ENCODE measurements at places on chromosomes 4 and X. TPM values are rescaled to one million over a fixed set of nuclear protein-coding genes. Genes with fewer than 3 reads are reported as not detected.

GRCh38 chrX:51148848-51149247 lies 183.8 kb upstream of the NUDT10 start:
- DNase-seq: no peak

DNA sequence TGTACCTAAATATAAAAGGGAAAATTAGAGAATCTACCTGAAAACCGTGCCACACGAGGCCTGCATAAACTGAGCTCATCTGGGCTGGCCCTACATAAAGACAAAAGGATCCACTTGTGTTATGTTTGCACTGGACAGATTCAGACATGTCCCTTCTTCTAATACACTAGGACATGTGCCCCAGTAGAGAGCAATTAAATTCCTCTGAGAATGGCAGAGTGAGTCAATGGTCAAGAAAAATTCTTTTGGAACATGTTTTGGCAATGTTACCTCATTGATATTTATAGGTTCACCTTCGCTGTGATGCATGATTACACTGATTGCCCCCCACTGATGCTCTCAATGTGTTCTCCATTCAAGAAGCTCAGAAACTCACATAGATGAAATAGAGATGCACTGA lies 95.2 kb downstream of the MANBA start:
- DNase-seq: no peak

The UGT8 gene
- 0.19 TPM for total RNA-seq

The SPANXA1 gene
- total RNA-seq: 0.09 TPM

GRCh38 chr4:168558599-168558998 lies 61.7 kb downstream of the PALLD start:
- DNase-seq: no peak

GRCh38 chr4:147943159-147943638 lies 211.3 kb downstream of the ARHGAP10 start:
- no peak for DNase-seq

DNA sequence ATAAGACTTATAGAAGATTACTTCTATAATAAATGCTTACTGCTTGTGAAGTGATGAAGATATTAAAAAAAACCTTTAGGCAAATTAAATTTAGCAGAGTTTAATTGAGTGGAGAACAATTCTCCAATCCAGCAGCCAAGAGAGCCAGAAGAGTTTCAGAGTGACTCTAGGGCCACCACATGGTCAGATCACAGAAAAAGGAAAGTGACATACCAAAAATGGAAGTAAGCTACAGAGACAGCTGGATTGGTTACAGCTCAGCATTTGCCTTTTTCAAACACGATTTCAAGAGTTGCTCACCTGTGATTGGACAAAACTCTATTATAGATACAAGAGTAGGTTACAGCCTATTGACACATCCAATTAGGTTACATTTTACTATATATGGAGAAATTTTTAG lies 79.0 kb upstream of the TRAM1L1 start:
- no peak for DNase-seq

- DNase-seq: no peak
These were observed 181.9 kb downstream of the CEP135 start for GRCh38 chr4:56130606-56131155.

- no peak for DNase-seq
These were observed 79.4 kb upstream of the SMIM10 start for GRCh38 chrX:134911348-134911747.

DNA sequence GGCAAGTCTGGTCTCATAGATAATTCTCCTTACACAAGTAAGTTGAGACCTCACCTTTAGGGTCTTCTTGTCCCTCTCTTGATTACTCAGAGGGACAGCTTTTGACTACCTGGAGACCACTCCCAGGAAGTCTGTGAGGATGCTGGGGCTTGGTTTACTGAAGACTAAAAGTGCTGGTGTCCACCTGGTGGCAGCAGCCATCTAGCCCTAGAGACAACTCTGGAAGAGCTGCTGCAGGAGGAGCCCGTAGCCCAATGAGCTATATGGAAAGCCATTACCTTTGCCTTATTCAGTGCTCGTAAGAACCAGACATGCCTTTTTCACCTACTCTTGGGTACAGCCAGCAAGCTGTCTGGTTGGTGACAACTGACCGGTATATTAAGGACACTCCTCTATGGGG lies 7.3 kb downstream of the FGFBP2 start:
- DNase-seq: no peak

The CLDN22 gene
- total RNA-seq: not detected

The TLL1 gene
- total RNA-seq: 0.24 TPM

The AWAT2 gene
- total RNA-seq: 0.05 TPM

The TFDP3 gene
- not detected for total RNA-seq

The FAM236C gene
- not detected for total RNA-seq

- no peak for DNase-seq
These were observed 47.4 kb downstream of the ASIC5 start for GRCh38 chr4:155818639-155819038.

DNA sequence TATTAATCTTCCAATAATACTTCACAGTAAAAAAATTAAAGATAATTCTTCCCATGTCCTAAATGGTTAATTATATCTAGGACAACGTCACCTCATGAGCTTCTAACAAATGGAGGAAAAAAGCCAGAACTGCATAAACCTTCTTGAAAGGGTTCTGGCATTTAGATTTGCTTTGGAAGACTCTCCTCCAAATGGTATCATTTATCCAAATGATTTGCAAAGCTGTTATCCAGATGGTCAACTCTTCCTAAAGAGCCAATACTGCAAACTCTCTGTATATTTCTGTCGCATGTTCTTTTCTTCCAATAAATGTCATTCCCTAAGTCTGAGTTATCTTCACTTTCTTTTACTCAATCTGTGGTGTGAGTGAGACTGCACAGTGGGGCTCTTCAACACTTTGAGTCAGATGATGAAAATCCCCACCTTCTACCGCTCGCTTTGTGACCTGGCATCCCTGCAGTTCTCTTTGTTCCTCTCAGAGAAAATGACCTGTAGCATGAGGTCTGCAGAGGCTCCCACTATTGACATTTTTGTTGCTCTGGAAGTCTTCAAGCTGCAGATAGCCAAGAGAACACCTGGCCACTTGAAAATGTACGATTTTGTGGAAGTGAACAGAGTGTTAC lies 52.9 kb downstream of the TMEM150C start:
- DNase-seq: no peak

The RIPPLY1 gene
- not detected for total RNA-seq

The GNRHR gene
- not detected for total RNA-seq

The SGCB gene
- 2.5 TPM for total RNA-seq

DNA sequence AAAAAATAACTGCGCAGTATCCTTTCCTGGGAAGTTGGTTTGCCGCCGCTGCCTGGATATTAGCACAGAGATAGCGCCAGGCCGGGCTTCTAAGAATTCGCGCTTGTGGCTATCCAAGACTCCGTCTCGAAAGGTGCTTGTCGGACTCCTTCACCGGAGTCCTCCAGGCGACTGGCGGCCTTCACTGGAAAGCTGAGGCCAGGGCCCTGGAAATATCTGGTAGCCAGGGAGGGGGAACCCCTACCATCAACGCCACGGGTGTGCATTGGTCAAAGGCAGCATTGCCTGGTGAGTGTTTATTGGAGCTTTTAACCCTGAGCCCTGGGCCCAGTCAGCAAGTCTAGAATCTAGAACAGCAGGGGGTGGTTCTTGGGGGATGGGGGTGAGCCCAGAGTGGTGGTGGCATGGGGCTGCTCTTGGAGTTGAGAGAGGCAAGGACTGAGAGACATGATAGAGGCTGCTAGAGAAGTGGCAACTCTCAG lies 577 bp upstream of the PIM2 start:
- no peak for DNase-seq

The PAGE5 gene
- 0.14 TPM for total RNA-seq

The TKTL1 gene
- total RNA-seq: 1.3 TPM

GRCh38 chrX:74292808-74293123 lies 11.2 kb upstream of the ZCCHC13 start:
- DNase-seq: no peak

The GABRB1 gene
- under 0.01 TPM for total RNA-seq

GRCh38 chr4:51998837-51999236 lies 21.3 kb downstream of the LRRC66 start:
- no peak for DNase-seq

The SOD3 gene
- 3.1 TPM for total RNA-seq

- DNase-seq: peak; percentile 0
These were observed 1222.4 kb upstream of the PRKX start for GRCh38 chrX:4935846-4936245.

DNA sequence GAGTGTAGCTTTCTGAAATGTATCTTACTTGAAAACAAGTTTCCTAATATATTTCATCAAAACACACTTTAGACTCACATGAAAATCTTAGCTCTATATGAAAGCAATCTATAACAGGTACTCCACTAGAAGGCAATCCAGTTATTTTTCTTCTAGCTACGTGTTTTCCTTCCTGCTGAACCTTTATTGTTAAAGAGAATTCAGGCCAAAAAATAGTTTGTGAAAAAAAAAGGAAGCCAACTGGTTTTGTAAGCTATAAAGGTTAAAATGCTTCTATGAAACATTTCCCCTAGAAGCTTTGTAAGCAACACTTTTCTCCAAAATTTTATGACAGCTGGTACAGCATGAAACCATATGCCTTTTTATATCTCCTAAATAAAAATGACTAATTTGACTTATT lies 304.7 kb upstream of the DIAPH2 start:
- DNase-seq: no peak

DNA sequence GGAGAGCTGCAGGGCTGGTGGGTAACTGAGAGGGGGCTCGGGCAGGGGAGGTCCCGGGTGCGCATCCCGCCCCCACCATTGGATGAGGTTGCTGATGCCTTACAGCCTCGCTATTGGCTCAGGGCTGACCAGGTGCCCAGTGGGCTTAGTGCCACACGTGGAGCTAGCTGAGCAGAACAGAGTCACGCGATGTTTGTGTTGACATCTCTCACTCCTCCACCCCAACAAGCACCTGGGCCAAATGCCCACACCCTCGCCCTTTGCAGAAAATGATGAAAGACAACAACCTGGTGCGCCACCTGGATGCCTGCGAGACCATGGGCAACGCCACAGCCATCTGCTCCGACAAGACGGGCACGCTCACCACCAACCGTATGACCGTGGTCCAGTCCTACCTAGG lies 31.8 kb downstream of the ATP2B3 start:
- no peak for DNase-seq

The XG gene
- 1.0 TPM for total RNA-seq

DNA sequence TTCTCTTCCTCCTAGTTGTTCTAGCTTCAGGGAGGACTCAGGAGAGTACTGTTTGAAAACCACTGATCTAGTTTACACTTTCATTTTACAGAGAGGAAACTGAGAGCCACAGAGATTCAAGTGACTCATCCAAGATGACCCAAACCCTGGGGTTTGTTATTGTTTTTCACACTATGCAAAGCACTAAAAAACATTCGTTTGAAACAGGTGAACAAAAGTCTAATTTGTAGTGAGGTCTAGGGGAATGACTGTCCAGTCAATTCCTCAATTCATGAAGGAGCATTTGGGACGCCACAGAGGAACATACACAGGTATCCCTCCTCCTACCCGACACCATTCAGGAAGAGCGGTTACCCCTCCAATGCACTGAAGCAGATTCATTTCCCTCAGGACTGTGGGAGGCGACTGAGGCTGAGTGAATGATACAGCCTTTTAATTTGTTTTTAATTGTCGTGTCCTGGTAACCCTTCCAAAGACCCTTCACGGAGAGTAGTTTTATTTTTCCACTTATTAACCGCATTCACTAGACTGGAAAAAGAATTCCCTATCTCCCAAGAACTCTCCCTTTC lies 30.3 kb downstream of the TLR10 start:
- DNase-seq: no peak

The ARHGEF38 gene
- total RNA-seq: 0.24 TPM

The WDR45 gene
- total RNA-seq: 27.3 TPM

DNA sequence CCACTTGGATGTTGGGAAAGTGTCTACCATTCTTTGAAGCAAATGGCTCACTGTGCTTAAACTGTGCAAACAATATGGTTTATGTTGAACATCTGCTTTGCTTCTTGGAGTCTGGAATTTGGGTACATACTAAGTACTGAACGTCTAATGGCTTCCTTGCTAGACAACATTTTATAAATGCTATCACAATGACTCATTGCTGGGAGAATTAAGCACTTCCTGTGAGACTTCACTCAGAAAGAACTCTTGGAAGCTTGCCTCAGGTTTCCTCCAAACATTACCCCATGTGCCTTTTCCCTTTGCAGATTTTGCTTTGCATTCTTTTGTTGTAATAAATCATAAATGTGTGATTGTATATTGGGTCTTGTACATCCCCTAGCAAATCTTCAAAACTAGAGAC lies 139.7 kb downstream of the PACRGL start:
- no peak for DNase-seq

The LRIT3 gene
- total RNA-seq: 0.09 TPM

- DNase-seq: no peak
These were observed 260.9 kb downstream of the SLC7A11 start for GRCh38 chr4:137981277-137981676.
